ENCODE measurements at places on chromosomes 4 and X.

DNA sequence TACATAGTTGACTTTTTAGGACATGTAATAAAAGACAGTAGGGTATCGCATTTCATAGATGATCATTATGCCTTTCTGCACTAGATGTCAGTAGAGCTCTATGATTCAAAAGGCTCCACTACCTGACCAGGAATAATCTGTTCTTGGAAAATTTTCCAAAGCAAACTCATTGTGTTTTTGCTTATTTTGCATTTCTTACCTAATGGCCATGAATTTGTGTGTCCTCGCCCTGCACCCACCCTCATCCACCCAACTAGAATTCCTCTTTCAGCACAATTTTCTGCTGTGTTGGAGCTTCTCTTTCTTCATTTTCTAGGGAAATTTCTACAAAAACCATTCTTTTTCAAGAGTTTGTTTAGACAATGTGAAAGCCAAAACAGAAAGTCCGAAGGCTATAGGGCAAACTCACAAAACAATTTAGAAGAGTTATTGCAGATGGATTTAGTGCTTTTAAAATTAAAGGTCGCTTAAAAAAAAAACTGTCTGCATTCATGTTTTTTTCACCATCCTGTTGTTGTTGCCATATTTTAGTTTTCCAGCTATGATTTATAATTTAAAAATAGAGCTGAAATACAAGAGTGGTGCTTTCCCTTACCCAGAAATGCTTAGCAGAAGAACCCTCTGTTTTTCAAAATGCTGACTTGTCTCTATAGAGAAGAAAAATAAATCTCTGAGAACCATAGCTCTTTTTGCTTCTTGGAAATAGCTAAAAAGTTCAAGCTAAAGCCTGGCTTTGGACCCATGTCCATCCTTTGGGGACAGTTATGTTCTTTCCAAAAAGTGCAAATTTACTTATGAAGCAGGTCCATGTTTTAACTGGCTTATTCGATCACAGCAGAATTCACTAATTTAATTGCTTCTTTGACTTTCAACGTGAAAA, 183.7 kb downstream of the SPATA18 start:
- no peak for DNase-seq

GRCh38 chr4:130336585-130337217, 1240.7 kb downstream of the C4orf33 start:
- DNase-seq, result no peak

GRCh38 chrX:133606990-133607389, 191.7 kb upstream of the GPC4 start:
- no peak for DNase-seq

GRCh38 chr4:7172508-7172907, 19.8 kb upstream of the SORCS2 start:
- no peak for DNase-seq

- DNase-seq, result no peak
These were observed 186.1 kb downstream of the TMA16 start for GRCh38 chr4:163680386-163681098.

GRCh38 chr4:153573881-153574802, 108.0 kb downstream of the TMEM131L start:
- peak; percentile 10 for DNase-seq

DNA sequence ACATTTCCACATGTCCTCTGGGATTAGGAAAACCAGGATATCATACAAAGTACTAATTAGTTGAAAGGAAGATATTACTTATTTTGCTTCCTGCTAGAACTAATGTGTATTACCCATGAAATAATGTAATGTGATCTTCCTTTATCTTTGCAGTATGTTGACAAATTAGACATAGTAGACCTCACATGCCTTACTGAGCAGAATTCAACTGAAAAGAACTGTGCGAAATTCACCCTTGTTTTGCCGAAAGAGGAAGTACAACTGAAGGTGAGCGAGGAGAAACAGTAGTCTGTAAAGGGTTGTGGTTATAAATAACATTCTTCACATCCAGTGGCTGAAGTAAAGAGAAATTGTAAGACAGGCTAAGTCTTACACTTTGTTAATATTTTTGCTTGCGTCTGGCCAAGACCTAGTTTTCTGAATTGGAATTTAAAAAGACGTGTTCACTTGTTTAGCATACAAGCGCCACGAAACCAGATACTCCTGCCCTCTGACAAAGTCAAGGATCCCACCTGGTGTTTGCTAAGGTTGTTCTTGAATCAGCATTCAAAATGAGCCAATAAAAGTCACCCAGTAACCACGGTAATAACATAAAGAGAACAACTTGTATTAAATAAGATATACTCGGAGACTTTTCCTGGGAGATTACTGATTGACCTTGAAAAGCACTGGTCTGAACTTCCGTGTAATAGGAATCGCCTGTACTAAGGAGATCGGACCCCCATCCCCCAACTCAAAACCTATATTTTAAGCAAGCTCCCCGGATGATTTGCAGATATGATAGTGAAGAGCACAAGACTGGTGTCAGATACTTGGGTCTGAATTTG, 16.9 kb downstream of the STAP1 start:
- DNase-seq, result peak; percentile 9

DNA sequence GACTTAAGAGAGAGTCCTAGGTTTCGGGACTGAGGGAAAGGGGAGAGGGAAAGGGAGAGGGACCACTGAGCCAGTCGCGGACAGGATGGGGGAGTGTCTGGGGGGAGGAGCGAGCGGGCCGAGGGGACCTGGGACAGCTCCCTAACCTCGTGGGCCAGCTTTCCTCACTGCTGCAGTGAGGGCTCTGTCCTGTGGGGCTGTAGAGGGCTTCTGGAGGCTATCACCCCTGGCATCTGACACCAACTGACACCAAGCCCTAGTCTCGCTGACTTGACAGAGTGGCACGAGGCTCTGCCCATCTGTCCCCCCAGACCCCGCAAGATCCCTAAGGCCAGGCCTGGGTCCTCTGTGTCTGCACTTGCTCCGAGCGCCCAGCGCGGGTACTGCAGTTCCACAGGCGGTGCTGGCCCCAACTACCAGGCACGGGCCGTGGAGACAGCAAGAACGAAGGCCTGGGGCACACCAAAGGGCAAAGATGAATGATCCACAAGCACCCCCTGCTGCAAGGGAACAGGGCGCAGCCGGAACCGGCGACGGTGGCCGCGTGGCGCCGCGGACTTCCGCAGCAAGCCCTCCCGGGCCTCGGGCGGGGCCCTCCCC, 465 bp downstream of the HAUS7 start:
- no peak for DNase-seq

DNA sequence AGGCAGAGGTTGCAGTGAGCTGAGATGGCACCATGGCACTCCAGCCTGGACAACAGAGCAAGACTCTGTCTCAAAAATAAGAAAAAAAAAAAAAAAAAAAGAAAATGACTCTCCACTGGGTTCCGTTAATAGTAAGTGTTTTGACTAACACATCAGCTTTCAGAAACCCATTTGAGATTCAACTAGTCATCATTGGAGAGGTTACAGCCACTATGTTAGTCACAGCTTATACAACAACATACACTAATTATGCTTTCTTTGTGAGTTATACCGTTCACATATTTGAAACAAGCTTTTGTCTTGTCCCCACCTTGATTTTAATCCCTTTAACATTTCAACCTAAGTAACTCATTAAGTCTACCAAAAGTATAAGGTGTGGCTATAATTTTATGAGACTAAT, 48.2 kb downstream of the HADH start:
- DNase-seq, result no peak

Data from NCI-H524 treated with DMSO at 0.1 percent for 48 hours (cell line).